Cerebellum (tissue), 4 donors: ENCODE measurements at places on chromosomes 13 and 19. TPM values are rescaled to one million over a fixed set of nuclear protein-coding genes. Genes with fewer than 3 reads are reported as not detected.

GRCh38 chr13:104571161-104571892 is 1505.1 kb upstream of the SLC10A2 start:
- DNase-seq = peak; percentile 49

CABP5 gene
- not detected for total RNA-seq

GRCh38 chr19:55675661-55676354 is 782 bp downstream of the EPN1 start:
- no peak for DNase-seq

DNA sequence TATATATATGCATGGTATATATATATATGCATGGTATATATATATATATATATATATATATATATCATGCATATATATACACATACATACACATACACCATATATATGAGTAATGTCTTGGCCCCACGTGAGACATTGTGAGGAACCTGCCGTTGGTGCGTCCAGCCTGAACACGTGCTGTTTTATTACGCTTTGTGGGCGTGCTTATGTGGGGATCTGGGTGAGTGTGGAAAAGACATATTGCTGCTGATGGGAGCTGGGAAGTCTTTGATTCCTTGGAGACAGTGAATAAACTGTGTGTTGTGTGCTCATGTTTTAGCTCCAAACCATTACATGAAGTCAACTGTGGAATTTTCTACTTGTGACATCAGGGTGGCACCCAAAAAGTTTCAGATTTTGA is 28.9 kb downstream of the KCTD15 start:
- no peak for DNase-seq

ANKRD24 gene
- total RNA-seq = 1.7 TPM

DNA sequence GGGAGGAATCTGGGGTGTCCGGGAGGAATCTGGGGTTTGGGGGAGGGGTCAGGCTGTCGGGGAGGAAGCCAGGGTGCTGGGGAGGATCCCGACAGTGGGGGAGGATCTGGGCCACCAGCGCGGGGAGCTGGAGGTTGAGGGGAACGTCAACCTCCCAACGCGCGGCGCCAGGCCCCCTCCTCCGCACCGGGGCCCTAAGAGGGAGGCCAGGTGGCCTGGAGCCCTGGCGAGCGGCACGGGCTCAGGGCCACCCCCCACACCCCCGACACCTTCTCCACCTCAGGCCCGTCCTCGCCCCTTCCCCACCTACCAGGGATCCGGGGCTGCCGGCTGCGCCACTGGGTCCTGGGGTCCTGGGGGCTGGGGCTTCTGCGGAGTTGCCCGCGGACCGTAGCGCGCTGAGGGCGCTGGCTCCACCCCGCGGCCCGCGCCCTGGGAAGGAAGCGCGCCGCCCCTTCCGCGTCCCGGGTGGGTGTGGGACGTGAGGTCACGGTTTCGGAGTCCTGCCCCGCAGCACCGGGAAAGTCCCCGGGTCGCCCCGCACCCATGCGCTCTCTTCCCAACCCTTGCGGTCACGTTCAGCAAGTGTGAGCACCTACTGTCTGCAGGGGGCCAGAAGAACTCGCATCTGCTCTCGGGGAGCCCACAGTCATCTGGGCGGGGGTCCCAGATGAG is at the start of gene TICAM1:
Gene TICAM1, minus strand, starts transcription at position 409 of the 675 bp plus-strand sequence. CDS start 13,335 bp downstream, outside the sequence.
- DNase-seq = no peak

GTF3A gene
- 52.4 TPM for total RNA-seq

GRCh38 chr19:3039641-3040077 is 10.6 kb upstream of the TLE2 start:
- no peak for DNase-seq

DNA sequence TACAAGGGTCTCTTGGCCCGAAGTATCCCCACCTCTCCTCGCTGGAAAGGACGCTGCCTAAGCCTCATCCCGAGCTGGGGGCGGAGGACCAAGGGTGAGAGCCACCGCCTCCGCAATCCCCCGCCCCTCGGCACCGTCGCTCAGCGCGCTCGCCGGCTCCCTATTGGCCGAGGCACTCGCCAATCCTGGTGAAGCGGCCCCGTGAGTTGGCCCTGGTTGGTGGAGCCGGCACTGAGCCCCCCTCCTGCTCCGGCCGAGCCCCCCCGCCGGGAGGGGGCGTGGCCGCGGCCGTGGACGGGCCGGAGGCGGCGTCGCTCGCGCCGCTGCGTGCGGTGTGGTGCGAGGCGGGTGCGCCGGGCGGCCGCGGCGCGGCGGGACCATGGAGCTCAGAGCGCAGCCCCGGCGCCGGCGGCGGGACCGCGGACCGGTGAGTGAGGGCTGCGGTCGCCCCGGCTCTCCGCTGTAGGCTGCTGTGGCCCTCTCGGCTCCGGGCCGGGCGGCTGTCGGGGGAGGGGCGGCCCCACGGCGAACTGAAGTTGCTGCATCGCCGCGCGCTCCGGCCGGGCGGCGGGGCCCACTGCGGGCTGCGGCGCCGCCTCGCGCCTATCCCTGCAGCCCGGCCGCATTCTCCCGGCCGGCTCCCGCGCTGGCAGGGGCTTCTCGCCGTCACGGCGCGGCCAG is at the start of gene WASF3:
Gene WASF3, plus strand, starts transcription at position 291 of the 681 bp plus-strand sequence. CDS start 84,588 bp downstream, outside the sequence.
- peak; percentile 99 for DNase-seq

ZFP30 gene
- total RNA-seq = 51.6 TPM

IGFL4 gene
- total RNA-seq = 1.5 TPM

POU2F2 gene
- total RNA-seq = 3.7 TPM

SPRY2 gene
- total RNA-seq = 46.0 TPM

GRCh38 chr19:6248341-6248740 is 31.4 kb downstream of the MLLT1 start:
- DNase-seq = no peak

- DNase-seq = no peak
These were observed 242.6 kb downstream of the DCT start for GRCh38 chr13:94236872-94237271.

KCNN4 gene
- total RNA-seq = 0.36 TPM

- DNase-seq = peak; percentile 69
These were observed 140.4 kb downstream of the TEX29 start for GRCh38 chr13:111460548-111461444.

DNA sequence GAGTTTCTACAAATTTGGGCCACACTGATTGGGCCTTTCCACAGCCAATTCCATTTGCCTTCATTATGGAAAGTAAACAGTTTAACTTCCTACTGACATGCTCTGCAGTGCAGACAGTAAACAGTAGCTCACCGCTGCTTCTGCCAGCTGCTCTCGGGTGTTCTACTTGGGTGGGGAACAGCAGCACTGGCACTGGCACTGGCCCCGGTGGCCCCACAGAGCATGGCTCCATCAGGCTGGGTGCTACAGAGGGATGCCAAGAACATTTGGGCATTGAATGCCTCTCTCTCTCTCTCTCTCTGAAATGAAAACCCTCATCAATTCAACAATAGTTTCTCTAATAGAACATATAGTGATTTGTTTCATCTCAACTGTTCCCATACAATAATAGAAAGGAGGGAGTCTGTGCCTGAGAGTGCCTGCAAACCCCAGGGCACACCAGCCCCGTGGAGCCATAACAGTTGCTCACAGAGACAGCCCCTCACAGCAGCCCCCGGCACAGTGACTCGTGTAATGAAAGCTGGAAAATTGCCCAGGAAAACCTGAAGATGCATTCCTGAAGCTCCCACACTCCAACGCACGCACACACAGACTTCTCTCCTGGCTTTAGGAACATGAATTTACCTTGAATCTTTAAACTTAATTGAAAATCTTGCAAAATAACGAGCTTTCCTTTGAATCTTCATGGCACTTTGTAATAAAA is 38.2 kb upstream of the GJB6 start:
- no peak for DNase-seq

DNA sequence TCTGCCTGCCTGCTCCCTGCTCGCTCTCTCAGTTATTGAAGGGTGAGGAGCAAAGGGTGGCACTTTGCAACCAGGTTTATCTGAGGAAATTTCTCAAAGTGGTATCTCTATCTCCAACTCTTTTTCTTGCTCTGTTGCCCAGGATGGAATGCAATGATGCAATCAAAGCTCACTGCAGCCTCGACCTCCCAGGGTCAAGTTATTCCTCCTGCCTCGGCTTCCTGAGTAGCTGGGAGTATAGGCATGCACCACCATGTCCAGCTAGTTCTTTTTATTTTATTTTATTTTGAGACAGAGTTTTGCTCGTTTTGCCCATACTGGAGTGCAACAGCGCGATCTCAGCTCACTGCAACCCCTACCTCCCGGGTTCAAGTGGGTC is 4.9 kb downstream of the ACTMAP start:
- DNase-seq = no peak

RELB gene
- 1.1 TPM for total RNA-seq

GRCh38 chr19:3470500-3471128 is 9.7 kb downstream of the SMIM24 start:
- DNase-seq = no peak

DNA sequence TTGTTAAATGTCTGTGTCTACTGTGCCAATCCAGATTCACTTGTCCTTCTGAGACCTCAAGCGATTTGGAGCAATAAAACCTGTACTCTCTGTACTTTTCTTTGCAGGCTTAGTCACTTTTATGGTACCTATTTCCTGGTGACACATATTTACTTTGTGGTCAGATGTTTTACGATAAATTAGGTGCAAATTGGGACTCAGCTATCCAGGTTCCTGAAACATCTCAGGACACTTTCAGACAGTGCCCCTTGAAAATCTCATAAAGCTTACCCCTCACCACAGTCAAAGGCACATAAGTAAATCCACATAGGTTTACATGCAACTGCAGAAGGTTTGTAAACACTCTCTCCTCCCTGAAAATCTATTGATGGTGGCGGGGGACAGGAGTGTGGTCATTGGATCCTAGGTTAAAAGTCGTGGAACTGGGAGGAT is 438.8 kb downstream of the EFNB2 start:
- DNase-seq = no peak

DNA sequence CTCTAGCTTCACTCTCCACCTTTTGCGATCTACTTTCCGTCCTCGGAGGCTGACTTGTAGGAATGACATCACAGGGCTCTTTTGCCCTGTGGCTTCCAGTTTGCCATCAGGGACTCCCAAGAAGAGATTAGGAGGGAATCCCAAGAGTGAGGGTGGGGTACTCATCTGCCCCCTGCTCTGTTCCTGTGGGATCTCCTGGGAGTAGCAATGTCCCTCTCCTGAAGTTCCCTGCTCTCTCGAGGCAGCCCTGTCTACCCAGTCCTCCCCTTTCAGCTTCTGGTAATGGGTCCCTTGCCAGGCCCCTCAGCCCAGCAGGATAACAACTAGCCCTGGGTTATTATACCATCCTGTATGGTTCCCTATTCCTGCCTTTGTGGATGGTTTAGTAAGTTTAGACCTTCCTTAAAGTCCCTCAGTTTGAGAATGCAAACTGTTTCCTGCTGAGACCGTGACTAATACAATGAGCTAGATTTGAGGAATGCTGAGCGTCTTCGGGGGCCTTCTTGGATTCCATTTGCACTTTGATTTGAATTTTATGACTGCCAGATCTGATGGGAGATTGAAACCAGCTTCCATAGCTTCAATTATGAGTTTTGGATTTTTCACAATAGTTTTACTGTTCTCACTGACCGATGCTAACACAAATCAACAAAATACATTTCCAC is 73.7 kb upstream of the IPO5 start:
- no peak for DNase-seq

DNA sequence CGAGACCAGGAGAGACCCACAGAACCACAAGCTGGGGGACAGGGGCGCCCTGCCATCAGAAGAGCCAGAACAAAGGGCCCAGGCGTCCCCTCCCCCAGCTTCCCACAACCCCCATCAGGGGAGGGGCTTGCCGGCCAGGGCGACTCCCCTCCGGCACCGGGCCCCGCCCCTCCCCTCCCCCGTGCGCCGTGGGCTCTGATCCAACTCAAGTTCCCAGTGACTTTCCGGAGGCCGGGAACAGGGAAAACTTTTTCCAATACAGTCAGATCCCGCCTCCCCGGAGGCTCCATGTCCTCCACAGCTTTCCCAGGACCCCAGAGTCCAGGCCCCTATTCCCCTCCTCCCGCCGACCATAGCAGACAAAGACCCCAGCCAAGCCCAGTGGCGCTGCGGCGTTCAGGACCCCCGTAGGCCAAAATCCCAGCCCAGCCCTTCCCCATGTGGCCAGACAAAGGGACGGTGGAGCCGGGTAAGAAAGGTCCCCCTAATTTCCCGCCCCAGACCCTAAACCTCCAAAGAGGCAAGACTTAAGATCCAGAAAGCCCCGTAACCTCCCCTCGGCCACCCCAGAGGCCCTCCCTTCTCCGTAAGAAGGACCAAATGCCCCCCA is 673 bp downstream of the TEAD2 start:
- no peak for DNase-seq

DNA sequence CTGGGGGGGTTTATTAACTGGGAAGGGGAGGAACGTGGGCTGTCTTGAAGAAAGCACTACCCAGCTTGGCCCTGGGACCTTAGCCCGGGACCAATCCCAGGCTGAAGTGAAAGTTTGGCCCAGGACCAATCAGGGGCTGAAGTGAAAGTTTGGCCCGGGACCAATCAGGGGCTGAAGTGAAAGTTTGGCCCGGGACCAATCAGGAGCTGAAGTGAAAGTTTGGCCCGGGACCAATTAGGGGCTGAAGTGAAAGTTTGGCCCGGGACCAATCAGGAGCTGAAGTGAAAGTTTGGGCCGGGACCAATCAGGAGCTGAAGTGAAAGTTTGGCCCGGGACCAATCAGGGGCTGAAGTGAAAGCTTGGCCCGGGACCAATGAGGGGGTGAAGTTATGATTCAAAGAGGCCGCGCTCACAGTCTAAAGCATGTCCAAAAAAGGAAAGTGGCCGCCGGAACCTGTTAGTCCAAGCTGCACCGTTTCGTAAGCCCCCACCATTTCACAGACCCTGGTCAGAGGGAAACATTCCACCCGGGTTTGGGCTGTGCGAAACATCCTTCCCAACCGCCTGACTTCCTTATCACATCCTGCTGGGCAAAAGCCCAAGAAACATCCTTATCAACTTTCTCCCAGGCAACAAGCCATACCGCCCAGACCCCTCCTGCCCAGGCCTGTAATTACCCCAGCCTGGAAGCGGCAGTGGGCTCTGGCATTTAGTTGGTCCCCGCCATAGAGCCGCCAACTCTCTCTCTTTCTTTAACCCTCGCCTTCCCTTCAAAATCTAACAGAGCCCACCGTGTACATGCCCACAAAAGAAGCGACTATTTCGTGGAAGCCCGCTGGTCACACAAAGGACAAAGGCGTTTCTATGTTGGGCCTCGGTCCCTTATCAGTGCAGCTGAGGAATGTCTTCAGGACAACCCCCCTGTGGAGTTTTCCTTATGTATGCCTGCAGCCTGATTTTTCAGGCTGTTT is 1.1 kb downstream of the ZNF850 start:
- DNase-seq = no peak
